Pericardium fibroblast (primary cell): ENCODE measurements at places on chromosomes 16 and 17. TPM values are rescaled to one million over a fixed set of nuclear protein-coding genes. Genes with fewer than 3 reads are reported as not detected.

NECAB2 gene
- 0.47 TPM in 1 of 2 replicates, not detected in the other for total RNA-seq

AOC3 gene
- 2.3 and 2.6 TPM in 2 replicates for total RNA-seq

SMTNL2 gene
- total RNA-seq, result 0.68 and 8.2 TPM in 2 replicates

SPNS2 gene
- total RNA-seq, result 7.7 and 8.5 TPM in 2 replicates
